Ammon's horn (tissue), 1 donor: ENCODE measurements at places on chromosomes 3 and 15.

- DNase-seq = no peak
Measured at GRCh38 chr15:82790321-82790720, 15.5 kb downstream of the FSD2 start.

DNA sequence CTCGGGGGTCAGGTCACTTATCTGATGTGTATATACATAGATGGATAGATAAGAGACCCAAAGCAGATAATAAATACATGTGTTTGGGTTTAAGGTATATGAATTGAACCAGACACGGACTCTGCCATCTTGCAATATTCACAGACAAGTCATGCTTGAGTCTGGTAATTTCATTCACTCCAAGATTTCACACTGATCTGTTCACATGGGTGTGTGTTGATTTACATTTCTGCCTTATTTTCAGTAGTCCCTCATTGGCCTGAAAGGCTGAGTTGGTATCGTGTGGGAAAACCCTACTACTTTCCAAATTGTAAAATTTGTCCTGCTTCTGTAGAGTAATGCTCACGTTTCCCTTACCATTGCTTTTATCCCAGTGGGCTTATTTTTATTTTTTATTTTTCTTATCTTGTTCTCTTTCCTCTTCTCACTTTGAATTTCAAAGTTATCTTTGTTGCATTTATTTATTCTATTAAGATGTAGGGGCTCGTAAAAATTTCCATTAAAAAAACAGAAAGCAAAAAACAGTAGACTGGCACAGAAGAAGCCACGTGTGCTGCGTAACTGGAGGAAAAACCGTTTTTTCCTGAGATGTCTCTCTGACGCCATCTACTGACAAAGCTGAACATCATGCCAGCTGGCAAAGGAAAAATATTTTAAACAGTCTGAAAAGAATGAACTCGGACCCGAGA is 10.8 kb upstream of the MFSD1 start:
- DNase-seq = peak; percentile 81

- no peak for DNase-seq
Measured at GRCh38 chr15:44300572-44300971, 12.1 kb downstream of the GOLM2 start.

DNA sequence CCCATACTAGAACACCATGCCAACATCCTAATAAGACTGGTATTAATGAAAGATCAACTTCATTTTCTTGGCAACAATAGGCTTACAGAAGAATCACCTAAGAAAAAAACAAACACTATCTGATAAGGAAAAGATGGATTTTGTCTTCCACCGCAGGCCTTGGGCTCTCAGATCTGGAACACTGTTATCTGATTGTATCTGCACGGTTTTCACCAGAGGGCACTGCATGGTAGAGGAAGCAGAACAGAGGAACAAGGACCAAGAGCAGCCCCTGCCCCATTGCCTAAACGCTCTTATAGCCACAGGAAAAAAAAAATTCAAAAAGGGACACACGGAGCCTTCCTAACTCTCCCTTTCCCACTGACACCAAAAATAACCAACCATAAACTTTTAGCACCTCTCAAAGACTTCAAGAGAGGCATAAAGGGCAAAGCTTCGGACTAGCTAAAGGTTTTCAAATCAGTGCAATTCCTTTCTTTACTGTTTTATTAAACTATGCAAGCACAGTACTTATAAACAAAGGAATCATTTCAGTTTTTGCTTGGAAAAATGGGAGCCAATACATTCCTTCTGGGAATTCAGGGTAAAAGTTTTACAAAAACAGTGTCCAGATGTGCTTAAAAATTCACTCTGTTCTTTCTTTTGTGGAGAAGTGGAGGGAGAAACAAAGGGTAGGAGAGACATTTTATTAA is 23.3 kb downstream of the IL17RD start:
- no peak for DNase-seq

DNA sequence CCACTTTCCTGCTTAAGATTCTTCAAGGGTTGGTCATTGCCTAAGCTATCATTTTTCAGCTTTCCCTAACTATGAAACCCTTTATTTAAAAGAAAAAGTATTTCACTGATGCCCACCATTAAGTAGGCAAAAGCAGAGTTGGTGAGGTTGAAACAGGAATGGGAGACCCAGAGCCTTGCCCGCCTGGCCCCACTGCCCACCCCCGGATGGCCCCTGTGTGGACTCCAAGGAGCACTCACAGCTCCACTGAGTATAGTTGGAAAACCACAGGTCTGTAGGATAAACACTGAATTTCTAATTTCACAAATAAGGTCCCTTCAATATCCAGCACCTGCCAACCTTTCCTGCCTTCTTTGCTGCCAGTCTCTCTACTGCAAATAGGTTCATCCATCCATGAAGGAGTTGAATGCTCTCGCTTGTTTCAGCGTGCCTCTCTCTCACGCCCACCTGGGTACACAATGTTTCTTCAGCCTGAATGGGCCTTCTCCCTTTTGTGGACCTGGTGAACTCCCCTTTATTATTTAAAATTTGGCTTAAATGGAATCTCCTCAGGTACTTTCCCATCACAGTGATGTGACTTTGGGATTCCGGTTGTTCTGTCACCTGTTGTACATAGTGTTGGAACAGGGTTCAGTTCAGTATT is 8.7 kb upstream of the ACAP2 start:
- no peak for DNase-seq

GRCh38 chr15:93826790-93827189 is 404.6 kb upstream of the MCTP2 start:
- no peak for DNase-seq

GRCh38 chr3:122993124-122993978 is 34.2 kb downstream of the SEMA5B start:
- DNase-seq = peak; percentile 74

- no peak for DNase-seq
Measured at GRCh38 chr15:57012556-57012955, 94.1 kb downstream of the TCF12 start.

DNA sequence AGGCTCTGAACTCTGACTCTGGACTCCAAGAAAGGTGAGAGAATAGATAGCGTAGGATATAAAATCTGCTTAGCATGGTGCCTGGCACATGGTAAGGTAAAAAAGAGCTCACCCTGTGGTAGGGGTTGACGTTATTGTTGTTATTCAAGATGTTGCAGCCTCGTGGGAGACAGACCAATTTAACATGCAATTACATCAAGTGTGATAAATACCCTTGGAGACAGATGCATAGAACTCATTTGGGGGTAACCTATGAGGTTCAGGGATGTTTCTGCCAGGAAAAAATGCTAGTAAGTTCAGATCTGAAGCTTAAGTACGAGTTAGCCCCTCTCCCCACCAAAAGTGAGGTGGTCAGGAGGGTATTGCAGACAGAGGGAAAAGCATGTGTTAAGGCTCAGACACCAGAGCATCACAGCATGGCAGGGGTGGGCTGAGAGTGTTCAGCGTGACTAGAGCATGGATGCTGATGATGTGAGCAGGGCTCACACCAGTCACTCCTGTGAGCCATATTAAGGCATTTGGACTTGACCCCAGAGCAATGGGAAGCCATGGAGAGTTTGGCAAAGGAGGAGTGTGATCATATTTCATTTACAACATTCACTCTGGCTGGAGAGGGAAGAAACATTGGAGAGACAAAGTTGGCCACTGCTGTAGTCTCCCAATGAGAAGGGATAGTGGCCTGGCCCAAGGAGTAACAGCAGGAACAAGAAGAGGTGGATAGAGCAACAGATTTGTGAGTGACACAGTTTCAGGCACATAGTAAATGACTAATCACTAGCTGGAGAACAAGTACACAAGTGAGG is 181.0 kb downstream of the UACA start:
- no peak for DNase-seq

DNA sequence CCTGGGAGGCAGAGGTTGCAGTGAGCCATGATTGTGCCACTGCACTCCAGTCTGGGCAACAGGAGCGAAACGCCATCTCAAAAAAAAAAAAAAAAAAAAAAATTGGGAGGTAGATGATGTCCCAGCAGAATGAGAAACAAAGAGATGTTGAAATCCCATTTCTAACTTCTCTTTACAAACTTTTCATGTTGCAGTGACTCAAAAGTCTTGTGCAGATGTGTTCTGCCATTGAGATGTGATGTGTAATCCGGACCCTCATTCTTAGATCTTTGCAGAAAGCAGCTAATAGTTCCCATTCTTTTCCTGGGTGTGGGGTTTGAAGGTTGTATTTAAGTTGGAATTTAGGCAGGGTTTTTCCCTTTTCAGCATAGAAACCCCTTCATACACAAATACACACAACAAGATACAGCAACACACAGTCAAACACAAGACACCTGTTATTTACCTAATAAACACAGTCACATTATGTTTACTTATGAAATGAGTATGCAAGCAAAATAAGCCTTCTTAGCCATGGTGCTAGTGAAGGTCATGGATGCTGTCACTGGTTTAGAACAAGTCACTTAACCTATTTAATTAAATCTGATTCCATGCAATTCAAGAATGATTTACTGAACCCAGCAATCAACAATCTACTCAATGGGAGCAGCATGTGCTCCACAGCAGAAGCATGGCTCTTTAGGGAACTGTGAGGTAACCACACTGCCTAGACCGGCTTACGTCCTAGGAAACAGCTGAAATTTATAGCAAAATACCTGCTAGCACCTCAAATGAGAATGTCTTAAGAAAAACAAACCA is 14.9 kb downstream of the SIAH2 start:
- DNase-seq = no peak

GRCh38 chr3:100113723-100114412 is 433 bp downstream of the FILIP1L start:
- no peak for DNase-seq

DNA sequence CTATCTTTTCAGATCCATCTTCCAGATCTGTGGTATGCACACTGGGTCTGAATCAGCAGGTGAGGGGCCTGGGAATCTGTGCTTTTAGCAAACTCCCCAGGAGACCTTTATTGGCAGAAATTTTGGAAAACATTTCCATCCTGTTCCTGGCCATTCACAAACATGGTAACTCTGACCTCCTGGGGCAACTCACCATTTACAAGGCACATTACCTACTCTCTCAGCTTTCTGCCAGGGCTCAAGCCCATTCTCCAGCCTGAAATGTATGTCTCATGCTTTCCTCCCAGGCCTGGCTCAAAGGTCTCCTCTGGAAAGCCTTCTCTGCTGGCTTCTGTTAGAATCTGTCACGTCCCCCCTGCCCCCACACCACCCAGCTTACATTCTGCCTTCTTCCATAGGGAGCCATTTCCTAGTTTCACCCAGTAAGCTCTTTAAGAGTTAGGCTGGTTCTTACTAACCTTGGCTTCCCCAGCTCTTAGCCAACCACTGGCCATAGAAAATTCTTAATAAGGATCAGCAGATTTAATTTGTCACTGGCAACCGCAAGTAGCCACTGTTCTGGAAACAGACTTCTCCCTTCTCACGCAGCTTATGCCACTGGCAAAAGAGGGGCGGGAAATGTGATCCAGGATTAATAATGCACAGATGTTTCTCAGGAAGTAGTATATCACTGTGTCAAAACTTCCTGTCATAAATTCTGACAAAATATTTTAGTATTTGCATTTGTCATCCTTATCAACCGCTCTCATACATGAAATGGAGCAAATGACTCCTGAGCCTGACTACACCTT is 55.0 kb downstream of the RORA start:
- DNase-seq = no peak
